ENCODE measurements at places on chromosomes 1 and 21. TPM values are rescaled to one million over a fixed set of nuclear protein-coding genes. Genes with fewer than 3 reads are reported as not detected.

GRCh38 chr1:170494369-170494768 is 37.6 kb upstream of the GORAB start:
- H3K4me3 ChIP-seq, result peak overlapping the region; percentile 56
- peaks cover 22% of the 10 kb centered on the region for H3K4me1 ChIP-seq
- H3K27me3 ChIP-seq, result no peaks in the 10 kb centered on the region
- H3K36me3 ChIP-seq, result peaks cover 4% of the 10 kb centered on the region
- DNase-seq, result peak; percentile 56
- H3K27ac ChIP-seq, result peak overlapping the region; percentile 85

Gene LRRC71
- not detected for total RNA-seq

DNA sequence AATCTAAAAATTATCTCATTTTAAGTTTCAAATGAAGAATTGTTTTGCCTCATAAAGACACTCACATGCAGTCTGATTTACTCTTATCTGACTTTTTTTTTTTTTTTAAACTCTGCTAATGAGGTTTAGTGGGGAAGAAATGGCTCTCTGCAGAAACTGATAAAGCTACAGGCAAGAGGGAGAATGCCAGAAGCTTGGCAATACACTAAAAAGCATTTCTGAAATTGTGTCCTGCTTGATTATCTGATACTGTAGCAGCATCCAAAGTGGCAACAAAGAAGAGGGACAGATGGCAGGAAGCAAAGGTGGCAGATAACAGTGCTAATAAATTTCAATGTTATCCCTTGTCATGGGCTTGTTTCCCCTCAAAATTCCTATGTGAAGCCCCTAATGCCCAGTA is 1744.9 kb downstream of the NCAM2 start:
- no peak for DNase-seq
- H3K36me3 ChIP-seq, result no peaks in the 10 kb centered on the region
- no peaks in the 10 kb centered on the region for H3K27me3 ChIP-seq
- H3K27ac ChIP-seq, result no peak overlapping the region
- no peak overlapping the region for H3K4me3 ChIP-seq

Gene DNAJC28
- total RNA-seq, result 2.0 TPM

GRCh38 chr1:25472471-25472870 is 41.8 kb downstream of the MACO1 start:
- H3K27me3 ChIP-seq, result no peaks in the 10 kb centered on the region
- no peak for DNase-seq
- peaks cover 5% of the 10 kb centered on the region for H3K36me3 ChIP-seq
- H3K4me3 ChIP-seq, result no peak overlapping the region
- H3K27ac ChIP-seq, result no peak overlapping the region

DNA sequence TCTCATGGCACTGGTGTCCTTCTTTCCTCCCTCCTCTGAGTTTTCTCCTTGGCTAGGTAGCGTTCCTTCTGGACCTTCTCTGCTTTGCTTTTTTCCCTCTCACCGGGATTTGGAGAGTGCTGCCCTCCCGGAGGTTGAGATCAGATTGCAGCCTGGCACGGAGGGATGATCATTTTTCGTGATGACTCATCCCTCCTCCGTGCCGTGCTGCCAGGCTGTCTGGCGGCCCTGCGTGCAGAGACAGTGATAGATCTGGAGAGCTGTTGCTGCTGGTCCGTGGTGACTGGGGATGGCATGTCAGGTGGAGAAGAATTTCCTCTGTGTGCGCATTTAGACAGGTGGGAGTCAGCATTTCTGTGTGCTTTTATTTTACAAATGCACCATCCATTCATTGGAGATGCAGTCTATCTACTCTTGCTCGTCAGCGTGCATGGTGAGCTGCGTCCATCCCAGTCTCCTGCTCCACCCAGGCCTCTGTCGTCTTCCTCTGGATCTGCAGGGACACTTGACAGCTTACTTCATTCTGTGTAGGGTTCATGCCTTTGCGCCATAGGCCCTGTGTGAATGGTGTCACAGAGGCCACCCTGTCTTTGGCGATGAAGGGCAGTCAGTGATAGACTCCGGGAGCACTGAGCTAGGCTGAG is 104.4 kb downstream of the PCBP3 start:
- peak; percentile 7 for DNase-seq
- H3K4me1 ChIP-seq, result no peaks in the 10 kb centered on the region
- no peaks in the 10 kb centered on the region for H3K36me3 ChIP-seq

Gene ZNF692
- 61.4 TPM for total RNA-seq

Gene CD1B
- not detected for total RNA-seq

Measured in Calu3 (cell line).